ENCODE measurements at places on chromosomes 4 and X.

DNA sequence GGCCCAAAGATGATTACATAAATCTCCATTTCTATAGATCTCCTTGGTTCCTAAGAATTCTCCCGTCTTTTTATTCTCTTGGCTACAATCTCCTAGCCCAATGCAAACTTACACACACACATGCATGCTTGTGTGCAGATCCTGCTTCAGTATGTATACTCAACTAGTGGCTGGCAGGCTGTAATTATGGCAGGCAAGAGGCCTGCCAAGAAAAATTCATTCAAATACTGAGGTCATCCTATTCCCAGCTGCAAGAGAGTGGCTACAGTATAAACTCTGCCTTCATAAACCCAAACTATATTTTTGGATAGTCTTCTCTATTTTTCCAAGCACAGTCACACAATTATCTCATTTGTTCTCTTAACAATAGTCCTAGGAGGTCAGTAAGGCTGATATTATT, 95.2 kb downstream of the SHROOM4 start:
- no peak for DNase-seq

GRCh38 chrX:107507744-107508117, 58.3 kb downstream of the FRMPD3 start:
- no peak for DNase-seq

GRCh38 chrX:70013466-70014381, 36.0 kb downstream of the AWAT2 start:
- DNase-seq, result no peak

- DNase-seq, result no peak
These were observed 13.2 kb upstream of the PDE6B start for GRCh38 chr4:612052-612748.

DNA sequence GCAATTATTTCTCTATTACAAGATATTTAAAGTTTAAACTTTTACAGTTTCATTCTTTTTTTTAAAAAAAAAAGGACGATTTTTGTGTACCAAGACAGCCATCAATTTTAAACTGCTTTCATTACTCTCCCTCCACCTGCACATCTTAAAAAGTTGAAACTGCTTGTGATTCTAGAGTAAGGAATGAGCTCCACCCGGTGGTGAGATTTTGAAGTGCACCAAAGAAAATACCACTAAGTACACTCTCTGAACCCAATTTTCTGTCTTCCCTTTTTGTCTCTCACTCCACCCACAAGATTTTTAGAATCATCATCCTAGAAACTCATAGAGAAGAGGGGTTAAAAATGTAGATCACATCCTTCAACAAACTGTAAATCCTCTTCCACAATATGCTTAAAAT, 91.3 kb upstream of the WDR44 start:
- peak; percentile 17 for DNase-seq

- DNase-seq, result no peak
These were observed 885 bp downstream of the CCDC110 start for GRCh38 chr4:185470501-185471195.

DNA sequence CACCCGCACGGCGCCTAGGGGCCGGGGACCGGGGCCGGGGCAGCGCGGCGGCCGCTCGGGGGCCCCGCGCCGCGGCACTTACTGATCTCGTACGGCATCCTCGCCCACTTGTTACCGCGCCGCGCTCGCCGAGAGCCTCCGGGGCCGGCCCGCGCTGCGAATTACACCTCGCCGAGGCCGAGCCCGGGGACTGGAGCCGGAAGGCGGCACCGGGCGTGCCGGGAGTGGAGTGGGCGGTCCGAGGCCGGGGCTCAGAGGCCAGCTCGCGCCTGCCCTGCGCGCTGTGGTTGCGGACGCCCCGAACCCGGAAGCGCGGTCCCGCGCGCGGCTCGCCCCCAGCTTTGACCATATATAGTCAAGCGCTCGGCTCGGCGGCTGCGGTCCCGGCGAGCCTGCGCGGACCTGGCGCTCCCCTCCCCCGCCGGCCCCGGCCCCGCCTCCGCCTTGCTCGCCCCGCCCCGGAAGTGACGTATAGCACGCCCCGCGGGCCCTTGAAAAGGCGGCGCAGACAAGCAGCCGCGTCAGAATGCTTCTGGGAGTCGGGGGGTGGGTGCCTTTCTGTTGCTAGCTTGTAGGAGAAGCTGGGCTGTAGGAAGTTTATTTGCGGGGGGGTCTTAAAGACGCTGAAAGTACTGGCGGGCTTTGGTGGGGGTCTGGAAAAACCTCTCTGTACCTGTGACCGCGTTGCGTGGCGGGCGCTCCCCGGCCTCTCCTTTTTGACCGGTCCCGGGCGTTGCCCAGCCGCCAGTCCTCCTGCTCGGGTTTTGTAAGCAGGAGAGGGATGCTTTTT, at the start of gene WDR1:
TSS of gene WDR1 (minus strand) at position 231 of the 790 bp plus-strand sequence. CDS start at position 98, 133 bp downstream.
- DNase-seq, result peak; percentile 97

DNA sequence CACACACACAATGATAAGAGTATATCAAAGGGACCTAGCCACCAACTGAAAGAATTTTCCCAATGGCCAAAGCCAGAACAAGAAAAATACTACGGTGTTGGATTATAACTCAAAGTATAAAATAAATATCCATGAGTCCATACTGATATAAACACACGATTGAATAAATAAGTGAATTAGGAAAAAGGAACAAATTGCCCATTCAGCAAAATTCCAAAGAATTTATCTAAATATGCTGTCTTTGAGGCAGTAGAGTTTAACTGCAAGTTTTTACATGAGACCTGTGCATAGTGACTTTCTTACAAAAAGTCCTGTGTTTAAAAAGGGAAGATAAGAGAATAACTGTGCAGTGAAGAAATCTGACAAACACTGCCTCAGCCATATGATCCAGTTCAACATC, 278.8 kb upstream of the PPARGC1A start:
- DNase-seq, result no peak

- DNase-seq, result no peak
These were observed 347.2 kb downstream of the RPA4 start for GRCh38 chrX:97230948-97231347.

DNA sequence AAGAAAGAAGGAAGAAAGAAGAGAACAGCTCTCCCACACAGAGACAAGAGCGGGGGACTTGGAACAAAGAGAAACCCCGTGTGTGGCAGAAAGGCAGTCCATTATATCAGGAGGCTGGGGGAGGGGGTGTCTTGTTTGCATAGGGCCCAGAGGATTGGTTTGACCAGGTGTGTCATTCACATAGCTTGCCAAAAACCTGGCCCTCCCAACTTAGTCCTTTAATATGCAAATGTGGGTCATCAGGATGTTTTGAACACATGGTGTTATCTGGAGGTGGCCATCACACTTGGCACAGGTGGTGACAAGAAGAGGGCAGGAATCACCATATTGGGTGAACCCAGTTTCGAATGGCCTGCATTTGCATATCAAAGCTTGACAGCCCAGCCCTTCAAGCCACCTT, 111.7 kb downstream of the LINC00632 start:
- DNase-seq, result no peak

- DNase-seq, result no peak
These were observed 132.2 kb upstream of the FUNDC1 start for GRCh38 chrX:44674906-44675305.

DNA sequence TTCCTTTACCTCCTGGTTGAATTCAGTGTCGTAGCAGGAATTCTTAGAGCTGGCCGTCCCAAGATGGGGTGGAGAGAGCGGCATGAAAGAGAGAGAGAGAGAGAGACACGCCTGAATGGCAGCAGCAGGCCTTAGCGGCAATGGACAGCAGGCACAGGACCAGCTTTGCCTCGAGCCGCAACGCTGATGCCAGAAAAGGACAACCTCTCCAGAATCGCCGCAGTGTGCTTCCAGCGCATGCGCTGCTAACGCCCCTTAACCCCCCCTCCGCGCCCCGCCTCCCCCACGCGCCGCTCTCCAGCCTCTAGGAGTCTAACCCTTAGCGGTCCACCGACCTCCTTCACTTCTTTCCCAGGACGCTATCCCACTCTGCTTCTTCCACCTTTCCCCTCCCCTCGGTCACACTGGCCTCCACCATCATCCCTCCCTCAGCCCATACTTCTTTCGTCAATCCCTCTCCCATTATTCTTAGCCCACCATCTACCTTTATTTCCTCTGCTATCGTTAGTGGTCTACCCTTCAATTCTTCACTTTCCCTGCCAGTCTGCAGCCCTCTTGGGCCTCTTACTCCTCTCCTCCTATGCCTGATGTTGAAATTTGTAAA, 10.5 kb upstream of the ZCCHC13 start:
- peak; percentile 62 for DNase-seq

DNA sequence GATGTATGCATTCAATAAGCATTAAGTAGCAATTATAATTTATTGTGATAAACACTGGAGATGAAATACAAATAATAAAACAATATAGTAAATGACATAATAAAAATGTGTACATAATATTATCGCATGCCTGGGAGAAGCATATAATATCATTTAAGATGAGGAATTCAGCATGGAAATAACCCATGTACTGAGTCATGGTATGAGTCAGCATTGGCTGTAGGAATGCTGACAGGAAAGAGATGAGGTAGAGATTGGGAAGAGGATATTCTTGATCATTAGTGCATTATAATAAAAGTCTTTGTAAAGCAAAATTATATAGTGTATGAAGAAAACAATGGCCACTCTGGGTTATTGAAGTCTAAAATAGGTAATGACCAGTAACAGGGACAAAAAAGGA, 82.8 kb downstream of the MAGEB10 start:
- DNase-seq, result no peak

GRCh38 chr4:145730026-145730425, 50.1 kb downstream of the C4orf51 start:
- DNase-seq, result no peak

DNA sequence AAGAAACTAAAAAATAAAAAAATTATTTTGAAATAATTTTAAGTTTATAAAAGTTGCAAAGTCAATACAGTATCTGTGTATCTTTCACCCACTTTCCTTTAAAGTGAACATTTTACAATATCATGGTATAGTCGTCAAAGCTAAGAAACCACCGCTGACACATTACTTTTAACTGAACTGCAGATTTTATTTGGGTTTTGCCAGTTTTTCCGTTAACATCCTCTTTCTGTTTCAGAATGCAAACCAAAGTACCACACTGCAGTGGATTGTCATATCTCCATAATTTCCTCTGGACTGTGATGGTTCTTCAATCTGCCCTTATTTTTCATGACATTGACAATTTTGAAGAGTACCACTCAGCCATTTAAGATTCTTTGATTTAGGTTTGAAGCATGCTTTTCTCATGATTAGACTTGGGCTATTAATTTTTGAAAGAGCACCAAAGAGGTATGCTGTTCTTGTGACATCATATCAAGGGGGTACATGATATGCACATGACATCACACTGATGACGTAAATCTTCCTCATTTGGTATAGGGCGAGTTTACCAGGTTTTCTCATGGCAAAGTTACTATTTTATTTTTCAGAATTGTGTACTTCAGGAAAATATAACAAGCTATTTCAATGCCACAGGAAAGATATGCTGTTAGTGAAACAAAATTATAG, 3.6 kb upstream of the CXCL1 start:
- DNase-seq, result no peak

GRCh38 chr4:30720661-30721184, 554 bp downstream of the PCDH7 start:
- no peak for DNase-seq

DNA sequence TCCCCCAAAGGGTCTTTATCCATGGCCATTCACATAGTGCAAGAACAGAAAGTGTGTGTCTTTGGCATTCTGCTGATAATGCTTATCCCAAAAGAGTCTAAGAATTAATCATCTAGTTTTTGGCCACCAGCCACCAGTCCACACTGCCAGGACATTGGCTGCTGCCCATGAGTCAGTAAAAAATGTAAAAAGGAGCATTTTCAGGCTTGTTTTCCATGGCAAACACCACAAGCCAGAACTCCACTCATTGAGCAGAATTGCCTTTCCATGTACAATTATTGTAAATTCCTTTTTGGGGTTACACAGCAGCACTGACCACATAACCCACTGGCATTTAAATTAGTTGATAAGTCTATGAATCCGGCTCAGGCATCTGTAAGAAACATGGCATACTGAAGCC, 89.2 kb upstream of the PRDX4 start:
- no peak for DNase-seq

- no peak for DNase-seq
These were observed 247.8 kb downstream of the GRID2 start for GRCh38 chr4:92551616-92552015.

DNA sequence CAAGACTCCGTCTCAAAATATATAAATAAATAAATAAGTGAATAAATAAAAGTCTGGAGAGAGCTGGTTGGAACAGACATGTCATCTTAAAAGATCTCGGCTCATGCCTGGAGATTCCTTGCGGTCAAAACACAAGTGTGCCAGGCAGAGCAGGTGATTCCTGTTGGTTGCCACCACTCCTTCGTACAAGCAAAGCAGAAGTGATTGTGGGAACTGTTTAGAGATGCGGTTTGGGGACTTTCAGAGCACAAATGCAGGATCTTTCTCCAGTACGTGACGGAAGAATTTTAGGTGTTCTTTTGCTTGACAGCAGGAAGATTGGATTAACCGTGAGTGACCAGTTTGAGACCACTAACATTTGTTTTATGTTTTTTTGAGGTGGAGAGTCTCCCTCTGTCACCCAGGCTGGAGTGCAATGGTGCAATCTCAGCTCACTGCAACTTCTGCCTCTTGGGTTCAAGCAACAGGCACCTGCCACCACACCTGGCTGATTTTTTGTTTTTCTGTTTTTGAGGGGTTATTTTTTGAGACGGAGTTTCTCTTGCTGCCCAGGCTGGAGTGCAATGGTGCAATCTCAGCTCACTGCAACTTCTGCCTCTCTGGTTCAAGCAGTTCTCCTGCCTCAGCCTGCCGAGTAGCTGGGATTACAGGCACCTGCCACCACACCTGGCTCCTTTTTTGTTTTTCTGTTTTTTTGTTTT, 2.8 kb upstream of the CRLF2 start:
- DNase-seq, result peak; percentile 72

Data from CD14-positive monocyte (primary cell).